ENCODE measurements at places on chromosomes 6 and 20.

- no peak for DNase-seq
Observed at GRCh38 chr6:131003488-131004386, 59.3 kb downstream of the EPB41L2 start.

DNA sequence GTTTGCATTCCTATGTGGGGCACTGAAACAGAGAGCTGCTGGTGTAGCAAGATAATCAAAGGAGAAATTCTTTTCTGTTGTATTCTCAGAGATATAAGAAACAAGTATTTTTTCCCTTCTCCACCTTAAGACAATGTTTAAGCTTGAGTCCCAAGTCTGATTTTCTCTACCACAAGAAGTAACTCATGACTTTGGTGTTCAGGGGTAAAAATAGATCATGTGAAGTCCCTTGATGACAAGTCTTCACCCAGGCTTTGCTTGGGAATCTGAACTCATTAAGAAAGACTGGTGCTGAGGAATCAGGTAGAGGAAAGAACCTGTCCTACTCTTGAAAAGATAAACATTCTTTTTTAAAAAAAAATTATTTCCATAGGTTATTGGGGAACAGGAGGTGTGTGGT, 205.6 kb downstream of the ALDH8A1 start:
- no peak for DNase-seq

GRCh38 chr6:83917001-83917400, 57.5 kb downstream of the CYB5R4 start:
- no peak for DNase-seq

- no peak for DNase-seq
Observed at GRCh38 chr6:89368999-89369398, 16.5 kb upstream of the UBE2J1 start.

GRCh38 chr20:40812415-40812925, 123.4 kb upstream of the MAFB start:
- DNase-seq, result no peak

GRCh38 chr20:48957533-48957932, 36.0 kb downstream of the ARFGEF2 start:
- DNase-seq, result no peak

DNA sequence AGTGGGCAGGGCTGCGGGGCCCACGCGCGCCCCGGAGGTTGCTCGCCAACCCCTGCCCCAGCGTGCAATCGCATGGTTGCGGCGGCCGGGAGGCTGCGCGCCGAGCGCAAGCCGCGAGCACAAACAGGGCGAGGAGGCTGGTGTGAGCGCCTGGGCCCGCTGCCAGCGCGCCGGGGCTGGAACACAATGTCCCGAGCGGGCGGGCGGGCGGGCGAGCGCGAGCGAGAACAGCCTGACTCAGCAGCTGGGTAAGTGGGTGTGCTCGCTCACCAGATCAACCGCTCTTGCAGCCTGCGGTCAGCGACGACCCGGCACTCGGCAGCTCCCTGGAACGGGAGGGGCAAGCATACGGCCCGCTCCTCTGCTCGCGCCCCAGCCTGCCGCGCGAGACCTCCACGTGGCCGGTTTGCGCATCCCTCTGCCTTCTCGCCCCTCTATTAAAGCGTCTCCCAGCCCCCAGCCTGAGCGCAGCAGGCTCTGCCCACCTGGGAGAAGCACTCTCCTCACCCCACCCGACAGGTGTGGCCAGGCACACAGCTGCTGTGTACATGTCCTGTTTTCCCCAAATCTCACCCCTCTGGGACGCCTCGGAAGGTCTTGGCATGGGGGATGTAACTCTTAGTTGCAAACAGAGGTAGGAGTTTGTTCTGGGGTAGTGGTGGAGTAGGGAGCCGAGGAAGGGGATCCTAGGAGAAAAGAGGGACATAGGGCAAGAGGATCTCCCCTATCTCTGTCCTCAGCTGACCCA, 8.7 kb upstream of the ARMC12 start:
- peak; percentile 69 for DNase-seq

GRCh38 chr6:138655828-138656227, 117.7 kb upstream of the CCDC28A start:
- DNase-seq, result no peak

DNA sequence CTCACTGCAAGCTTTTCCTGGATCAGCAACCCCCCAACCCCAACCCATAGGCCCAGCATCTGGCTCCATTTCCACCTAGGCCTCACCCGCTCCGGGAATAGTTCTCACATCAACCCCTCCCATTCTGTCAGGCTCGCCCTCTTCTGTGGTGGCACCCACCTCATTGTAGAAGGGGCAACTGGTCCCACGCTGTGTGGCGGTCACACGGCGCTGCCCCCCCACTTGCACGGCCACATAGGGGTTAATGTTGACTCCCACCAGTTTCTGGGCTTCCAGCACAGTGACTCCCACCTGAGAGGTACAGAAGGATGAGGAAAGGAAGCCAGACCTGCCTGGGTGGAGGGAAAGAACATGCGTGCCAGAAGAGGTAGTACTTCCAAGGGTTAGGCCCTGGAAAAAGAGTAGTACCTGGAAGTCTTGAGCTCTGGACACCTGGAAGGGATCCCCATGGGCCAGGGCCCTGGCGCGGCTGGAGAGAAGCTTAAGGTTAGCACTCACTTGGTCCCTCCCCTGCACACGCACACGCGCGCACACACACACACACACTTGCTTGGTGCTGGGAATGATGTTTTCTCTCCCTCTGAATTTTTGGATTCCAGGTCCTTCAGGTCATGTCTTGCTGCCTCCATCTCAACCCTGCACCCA, 12.7 kb upstream of the SPAG4 start:
- no peak for DNase-seq

DNA sequence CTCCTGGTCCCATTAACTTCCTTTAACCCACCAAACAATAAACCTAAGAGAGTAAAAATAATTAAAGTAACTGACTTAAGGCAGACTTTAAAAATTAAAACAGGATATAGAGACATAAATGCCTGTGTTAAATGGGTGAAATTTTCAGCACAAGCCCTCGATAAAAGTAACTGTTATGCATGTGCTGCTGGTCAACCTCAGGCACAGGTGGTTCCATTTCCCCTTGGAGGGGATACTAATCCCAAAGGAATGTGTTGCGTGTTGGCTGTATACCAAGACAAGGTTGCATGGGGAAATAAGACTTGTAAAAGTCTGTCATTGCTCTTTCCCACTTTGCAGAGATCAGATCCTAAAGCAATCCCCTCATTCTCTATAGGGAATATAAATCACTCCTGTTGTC, 25.8 kb downstream of the HLA-A start:
- no peak for DNase-seq
